Left colon (tissue), 2 donors: ENCODE measurements at places on chromosomes 12 and 14.
A peak's percentile ranks its signal among the peaks of the same experiment; 100 is the strongest.

GRCh38 chr12:27324530-27324929, 8.1 kb upstream of the BMAL2 start:
- DNase-seq = no peak

DNA sequence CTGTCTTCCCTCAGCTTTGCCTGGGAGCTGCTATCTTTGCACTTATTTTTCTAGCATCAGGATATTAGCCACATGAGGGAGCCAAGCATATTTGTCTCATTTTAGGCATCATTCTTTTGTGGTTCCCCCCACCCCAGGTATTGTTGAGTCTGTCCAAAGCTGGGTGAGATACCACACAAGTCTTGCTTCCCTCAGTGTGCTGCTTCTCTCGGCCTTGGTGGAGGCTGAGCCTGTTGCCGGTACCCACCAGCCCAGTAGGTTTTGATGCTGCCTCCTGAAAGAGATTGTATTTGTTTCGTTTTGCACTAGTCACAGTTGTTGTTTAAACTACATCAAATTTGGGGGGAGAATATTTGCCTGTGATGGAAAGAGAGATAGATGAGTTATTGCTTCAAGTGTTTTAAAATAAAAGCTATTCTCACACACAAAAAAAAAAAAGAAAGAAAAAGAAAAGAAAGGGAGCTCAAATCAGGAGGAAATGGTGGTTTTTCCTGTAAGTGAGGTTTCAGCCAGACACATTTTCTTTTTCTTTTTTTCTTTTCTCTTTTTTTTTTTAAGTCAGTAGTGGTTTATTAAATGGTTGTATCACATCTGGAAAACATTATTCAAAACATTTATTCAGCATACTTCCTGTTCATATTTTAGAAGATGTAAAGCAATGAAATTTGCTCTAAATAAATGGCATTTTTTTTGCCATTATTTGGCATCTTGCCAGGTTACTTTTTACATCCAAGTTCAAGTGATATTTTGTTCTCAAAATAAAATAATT, 58.5 kb downstream of the SLC4A8 start:
- no peak for DNase-seq

GRCh38 chr14:94593749-94594431, 12.7 kb downstream of the SERPINA5 start:
- DNase-seq = no peak

GRCh38 chr12:2054091-2055018, 1.6 kb downstream of the CACNA1C start:
- DNase-seq = no peak

DNA sequence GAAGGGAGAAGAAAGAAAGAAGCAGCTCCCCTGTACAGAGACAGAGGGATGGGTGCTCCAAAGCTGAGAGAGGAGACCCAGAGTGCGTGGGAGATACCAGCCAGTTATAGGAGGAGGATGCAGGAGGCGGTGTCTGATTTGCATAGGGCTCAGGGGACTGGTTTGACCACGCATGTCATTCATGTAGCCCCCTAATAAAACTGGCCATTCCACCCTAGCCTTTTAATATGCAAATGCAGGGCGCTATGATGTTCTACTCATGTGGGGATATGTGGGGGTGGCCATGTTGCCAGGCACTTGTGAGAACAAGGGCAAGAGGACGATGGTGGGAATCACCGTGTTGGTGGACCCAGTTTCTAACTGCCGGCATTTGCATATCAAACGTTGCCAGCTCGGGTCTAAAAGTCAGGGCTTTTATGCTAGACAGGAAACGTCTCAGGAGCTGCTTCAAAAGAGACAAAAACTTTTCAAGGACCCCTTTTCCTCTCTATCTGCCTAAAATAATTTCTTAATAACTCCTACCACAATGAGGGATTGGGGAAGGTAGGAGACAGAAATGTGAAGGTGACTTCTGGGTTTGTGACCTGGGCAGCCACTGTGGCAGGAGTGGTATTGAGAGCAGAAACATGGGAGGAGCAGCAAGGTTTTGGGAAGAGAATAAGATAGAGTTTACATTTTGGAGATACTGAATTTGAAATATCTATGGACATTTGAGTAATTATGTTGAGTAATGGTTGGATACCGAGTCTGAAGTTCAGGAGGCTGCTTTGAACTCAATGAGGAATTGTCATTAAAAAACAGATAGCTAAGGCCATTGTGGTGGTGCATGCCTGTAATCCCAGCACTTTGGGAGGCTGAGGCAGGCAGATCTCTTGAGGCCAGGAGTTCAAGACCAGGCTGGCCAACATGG, 2.2 kb upstream of the ATXN3 start:
- no peak for DNase-seq

- DNase-seq = no peak
Measured at GRCh38 chr12:92290350-92290695, 144.7 kb upstream of the BTG1 start.

DNA sequence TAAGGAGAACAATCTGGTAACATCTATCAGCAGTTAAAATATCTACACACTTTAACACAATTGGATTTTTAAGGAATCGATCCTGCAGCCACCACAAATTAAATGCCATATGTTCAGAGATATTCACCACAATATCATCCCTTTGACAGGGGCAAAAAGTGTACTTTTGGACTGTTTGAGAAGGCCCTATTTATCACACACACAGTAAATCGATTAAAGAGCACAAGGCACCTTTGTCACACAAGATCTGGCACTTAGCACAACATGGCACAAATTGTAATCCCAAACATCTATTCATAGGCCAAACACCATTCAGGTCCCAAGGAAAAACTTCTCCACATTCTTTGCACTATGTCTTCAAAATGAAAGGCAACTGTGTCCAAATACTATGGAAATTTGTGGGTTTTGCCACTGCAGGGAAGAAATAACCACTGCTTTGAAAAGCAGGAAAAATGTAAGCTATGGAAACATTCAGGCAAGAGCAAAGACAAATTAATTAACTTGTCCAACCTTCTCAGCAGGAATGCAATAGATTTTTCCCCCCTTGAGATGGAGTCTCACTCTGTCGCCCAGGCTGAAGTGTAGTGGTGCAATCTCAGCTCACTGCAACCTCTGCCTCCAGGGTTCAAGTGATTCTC, 282.5 kb upstream of the TMPO start:
- no peak for DNase-seq

DNA sequence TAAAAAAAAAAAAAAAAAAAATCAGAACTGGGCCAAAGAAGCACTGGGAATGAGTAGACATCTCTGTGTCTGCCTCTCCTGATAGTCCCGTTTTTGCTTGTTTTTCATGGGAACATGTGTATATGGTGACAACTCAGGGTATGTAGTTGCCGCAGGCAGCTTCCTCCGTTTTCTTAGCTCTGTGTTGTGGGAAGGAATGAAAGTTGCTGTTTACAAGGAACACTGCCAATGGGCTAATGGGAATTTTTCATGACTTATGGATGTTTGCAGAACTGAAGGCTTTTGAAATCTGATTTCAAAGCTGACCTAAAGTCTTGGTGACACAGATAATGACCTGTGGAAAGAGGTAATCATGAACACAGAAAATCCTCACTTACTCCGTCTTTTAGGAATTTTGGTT, 146.4 kb upstream of the BTG1 start:
- DNase-seq = no peak

- no peak for DNase-seq
Measured at GRCh38 chr12:125889742-125890141, 824.5 kb downstream of the AACS start.

- DNase-seq = no peak
Measured at GRCh38 chr14:80475074-80475473, 263.8 kb upstream of the DIO2 start.

- no peak for DNase-seq
Measured at GRCh38 chr14:56581041-56581727, 1.6 kb downstream of the TMEM260 start.

DNA sequence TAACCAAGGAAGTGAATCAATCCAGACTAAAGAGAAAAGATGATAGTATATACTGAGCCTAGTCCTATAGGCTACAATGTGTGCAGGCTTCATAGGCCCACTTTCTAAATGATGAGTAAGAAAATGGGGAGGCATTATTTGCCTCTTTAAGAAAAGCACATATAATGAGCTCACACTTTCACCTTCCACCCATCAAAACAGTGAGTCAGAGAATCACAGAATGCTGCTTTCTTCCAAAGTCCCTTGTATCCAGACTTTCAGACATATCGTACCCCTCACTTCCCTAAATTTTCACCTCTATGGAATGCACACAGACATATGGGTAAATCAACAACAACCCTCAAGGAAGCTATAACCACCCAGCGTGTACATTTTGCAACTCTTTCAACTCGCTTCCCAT, 286.4 kb upstream of the PRKD1 start:
- no peak for DNase-seq

DNA sequence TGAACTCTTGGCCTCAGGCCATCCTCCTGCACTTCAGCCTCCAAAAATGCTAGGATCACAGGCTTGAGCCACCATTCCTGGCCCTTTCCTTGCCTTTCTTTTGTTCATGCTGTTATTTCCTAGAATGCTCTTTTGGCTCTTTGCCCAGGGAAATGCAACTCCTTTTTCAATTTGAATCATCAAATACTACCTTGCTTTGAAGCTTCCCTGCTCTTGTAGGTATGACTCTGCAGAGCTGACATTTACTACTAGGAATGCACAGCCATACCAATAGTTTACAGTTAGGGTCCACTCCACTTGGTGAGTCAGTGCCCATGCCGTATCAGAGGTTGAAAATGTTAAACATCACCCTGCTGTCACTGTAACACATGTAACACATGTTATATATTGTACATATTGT, 107.0 kb upstream of the CRY1 start:
- no peak for DNase-seq

GRCh38 chr12:58548801-58549200, 371.5 kb downstream of the LRIG3 start:
- no peak for DNase-seq

- no peak for DNase-seq
Measured at GRCh38 chr14:95025941-95026340, 131.4 kb downstream of the DICER1 start.

GRCh38 chr14:32726516-32726915, 212.2 kb upstream of the NPAS3 start:
- no peak for DNase-seq

GRCh38 chr12:56571121-56571520, 49.5 kb downstream of the RBMS2 start:
- DNase-seq = no peak

GRCh38 chr12:40760821-40761220, 68.6 kb downstream of the CNTN1 start:
- DNase-seq = no peak

- no peak for DNase-seq
Measured at GRCh38 chr14:68233101-68233784, 413.7 kb downstream of the RAD51B start.

DNA sequence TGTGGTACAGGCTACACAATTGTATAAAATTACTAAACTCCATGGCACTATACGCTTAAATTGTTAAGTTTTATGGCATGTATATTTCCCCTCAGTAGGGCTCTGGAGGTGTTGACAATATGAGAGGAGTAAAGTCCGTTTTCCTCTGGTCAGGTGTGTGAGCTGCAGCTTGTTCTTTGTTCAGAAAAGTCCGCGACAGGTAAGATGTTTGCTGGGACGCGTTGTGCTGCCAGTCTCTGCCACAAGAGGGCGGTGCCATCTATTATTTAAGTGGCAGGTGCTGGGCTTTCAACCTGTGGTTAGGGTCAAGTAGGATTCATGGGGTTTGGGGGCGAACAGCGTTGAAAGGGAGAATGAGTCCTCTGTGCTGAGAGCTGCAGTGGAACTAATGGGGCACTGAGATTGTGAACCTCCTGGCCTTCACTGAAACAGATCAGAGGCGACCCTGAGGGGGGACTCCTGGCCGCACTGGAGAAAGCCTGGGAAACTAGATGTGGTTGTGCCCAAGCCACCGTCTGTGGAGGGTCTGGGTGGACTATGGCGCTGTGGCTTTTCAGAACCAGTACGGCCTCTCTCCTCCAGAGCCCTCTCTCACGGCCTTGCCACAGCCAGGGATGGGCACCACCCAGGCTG, 179.0 kb downstream of the SLC15A4 start:
- peak; percentile 46 for DNase-seq

DNA sequence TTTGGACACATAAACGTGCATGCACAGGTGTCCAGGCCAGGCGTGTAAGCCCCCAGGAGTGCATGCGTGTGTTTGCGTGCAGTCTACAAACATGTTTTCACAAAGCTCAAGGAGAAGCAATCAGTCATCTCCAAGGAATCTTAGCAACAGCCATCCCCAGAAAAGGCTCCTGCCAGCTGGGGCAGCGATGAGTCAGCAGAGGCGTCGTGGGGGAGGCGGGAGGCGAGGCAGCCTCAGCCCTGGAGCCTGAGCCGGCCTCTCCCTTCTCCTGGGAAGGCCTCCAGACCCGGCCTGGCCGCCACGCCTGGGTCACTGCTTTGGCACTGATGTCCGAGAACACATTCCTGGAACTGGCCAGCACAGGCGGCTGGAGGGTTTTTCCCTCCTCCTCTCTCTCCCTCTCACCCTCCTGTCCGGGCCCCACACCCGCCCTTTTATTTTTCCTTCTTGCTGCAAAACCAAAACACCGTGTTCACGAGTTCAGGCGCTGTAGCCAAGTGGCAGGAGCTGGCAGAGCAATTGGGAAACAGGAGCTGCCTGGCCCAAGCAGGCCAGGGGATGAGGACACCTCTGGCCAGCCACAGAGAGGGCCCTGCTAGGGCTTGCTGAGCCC, 92.7 kb downstream of the LRRC74A start:
- DNase-seq = peak; percentile 85

DNA sequence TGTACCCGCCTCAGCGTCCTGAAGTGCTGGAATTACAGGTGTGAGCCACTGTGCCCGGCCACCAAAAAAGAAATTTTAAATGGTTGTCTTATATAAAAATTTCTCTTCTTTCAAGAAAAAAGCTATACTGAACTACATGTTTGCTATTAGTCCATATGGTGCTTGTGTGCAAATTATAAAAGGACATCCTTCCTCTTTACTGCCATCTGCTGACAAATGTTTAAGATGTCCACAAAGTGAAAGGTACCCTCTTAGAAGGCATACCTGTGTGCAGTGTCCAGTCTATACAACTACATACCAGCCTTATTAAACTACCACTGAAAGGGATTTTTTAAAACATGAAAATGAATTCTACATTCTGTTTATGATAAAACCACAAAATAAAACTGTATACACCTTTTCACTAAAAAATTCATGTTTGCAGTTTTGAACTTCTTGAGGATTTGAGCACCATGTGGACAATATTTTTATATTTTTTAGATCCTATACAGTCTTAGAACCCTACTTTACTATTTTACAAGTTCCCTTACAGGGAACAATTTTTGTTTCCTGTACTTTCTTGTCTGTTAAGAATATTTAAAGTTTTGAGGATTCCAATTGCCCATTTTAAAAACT, 32.8 kb upstream of the TOMM20L start:
- DNase-seq = no peak

DNA sequence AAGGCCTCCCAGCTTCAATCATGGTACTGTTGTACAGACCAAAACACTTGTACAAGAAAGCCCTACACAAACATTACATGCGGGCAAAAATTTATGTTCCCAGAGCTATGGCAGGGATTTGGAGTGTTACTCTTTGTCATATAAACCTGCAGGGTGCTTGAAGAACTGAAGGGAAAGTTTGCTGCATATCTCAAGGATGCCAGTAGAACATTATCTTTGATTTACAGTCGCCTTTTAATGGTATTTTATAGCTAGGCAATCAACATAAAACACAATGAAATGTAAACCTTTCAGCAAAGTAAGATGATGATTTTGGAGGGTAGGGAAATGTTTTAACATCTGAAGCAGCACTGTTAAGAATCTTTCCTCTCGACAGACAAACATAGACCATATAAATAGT, 305.6 kb downstream of the KCNH5 start:
- DNase-seq = no peak

- DNase-seq = no peak
Measured at GRCh38 chr14:74864198-74864597, 11.7 kb downstream of the PROX2 start.
